ENCODE measurements at places on chromosomes 4 and X.

GRCh38 chr4:109574931-109575804, 15.1 kb downstream of the MCUB start:
- DNase-seq, result no peak

DNA sequence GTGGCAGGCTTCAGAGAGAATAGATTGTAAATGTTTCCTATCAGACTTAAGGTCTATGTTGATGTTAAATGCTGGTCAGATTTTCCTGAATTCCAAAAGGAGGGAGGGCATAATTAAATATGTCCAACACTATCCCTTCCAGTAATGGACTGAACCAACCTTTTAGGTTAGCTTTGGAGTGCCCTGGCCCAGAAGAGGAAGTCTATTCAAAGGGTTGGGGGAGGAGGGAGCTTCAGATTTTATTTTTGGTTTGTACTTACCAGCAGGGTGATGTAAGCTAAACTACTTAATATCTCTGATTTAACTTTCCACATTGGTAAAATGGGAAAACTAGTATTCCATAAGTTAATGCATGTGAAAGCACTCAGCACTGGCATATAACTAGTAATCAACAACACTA, 91.1 kb downstream of the RBM46 start:
- no peak for DNase-seq

DNA sequence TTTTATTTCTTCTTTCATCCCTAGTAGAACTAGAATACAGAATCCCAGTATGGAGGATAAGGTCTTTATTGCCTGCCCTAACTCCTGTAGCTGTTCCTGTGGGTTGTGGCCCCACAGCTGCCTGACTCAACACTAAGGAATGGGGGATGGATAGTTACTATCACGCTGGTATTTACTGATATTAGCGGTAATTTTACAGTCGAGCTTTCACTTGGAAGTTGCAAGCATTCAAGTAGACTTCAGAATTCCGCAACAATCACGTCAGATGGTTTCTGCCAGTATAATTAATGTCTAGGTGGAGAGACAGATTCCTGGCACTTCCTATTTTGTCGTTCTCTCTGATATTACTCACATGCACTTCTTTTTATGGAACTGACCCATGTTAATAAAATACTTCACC, 489.8 kb downstream of the PABPC4L start:
- no peak for DNase-seq

- no peak for DNase-seq
Observed at GRCh38 chr4:86934147-86934770, 552 bp upstream of the AFF1 start.

DNA sequence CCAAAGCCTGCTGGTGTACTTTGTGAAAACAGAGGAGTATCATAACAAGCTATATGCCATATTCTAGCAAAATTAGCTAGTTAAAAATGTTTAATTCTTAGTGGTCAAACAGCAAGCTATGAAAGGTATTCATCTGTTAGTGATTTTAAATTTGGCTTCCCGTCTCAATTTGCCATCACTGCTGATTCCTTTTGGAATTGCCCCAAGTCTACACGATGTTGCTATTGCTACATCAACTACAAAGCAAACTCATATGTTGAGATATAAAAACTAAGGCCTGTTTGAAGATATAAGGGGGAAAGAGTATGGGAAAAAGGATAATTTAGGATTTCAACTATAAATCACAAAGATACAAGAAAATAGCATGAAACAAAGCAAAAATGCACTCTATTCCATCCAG, 146.1 kb downstream of the COL25A1 start:
- DNase-seq, result no peak

DNA sequence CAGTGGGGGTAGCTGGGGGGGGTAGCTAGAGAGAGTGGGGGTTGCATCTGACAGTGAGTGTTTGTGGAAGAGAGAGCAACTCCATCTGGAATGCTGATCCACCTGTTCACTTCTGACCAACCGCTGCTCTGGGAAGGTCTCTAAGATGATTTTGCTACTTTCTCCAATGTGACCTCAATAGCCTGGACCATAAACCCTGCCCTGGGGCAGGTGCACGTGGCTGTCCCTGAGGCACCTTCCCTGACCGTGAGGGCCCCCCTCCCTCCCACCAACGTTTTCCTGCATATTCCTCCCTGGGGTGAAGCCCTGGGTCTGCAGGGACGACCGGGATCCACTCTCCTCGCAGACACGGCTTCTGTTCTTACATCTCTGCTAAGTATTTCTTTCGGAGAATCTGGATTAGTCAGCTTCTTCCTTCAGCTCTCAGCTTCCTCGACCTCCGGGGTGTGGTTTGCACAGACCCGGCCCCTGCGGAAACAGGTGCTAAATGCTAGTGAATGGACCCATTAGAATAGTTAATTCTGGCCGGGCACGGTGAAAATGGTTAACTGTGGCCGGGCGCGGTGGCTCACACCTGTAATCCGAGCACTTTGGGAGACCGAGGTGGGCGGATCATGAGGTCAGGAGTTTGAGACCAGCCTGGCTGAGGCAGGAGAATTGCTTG, 21.4 kb upstream of the PLCXD1 start:
- DNase-seq, result no peak

DNA sequence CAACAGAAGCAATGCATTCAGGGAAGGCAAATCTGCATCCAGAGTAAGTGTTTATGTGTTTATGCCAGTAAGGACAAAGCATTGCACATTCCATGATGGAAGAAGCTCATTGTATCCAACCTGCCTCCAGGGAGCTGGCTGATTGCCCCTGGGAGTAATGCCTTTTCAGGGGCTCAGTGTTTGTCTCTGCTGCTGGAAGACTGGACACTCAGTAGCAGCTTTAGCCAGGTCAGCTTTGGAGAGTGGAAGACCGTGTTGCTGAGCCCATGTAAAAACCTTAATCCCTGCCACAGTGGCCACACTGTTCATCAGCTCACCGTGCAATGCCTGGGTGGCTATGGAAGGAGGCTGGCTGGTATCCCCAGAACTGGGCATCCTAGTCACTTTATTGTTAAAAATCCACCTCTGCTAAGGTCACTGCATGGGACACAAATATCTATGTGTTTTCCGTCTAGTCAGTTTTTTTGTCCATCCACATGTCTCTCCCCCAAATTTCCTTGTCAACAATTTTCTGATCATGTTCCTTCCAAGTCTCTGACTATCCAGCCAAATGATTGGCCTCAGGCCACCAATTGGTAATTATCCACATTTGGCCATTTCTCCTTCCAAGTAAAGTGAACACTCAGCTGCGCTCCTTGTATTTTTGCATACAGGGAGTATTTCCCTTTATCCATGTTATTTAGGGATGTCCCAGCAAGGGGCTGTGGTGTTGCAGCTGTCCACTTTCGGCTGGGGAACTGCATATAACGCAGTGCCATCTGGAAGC, 2044.5 kb upstream of the AGA start:
- no peak for DNase-seq

DNA sequence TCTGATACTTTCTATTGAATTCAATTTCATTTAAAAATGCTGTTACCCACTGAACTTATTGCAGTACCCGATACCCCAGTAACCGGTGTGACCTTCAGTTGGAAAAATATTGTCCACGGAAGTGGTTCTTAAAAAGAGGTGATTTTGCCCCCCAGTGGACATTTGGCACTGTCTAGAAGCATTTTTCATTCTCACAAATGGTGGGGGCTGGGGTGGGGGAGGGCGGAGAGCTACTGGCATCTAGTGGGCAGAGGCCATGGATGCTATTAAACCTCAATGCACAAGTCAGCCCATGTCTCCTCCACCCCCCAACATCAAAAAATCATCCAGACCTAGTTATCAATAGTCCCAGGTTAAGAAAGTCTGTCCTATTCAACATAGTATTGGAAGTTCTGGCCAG, 19.6 kb upstream of the CHM start:
- no peak for DNase-seq

DNA sequence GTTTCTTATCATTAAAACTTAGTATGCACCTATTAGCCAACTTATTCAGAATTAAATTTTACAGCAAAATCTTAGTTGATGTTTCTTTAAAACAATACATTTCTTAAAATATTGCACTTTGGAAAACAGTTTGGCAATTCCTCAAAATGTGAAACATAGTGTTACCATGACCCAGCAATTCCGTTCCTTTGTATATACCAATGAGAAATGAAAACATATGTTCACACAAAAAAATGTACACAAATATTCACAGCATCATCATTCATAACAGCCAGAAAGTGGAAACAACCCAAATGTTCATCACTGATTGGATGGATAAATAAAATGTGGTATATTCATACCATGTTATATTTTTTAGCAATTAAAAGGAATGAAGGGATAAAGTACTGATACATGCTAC, 50.2 kb downstream of the WDR44 start:
- DNase-seq, result no peak

- DNase-seq, result no peak
Observed at GRCh38 chrX:4243759-4244158, 530.3 kb upstream of the PRKX start.
